SK-N-SH (cell line): ENCODE measurements at places on chromosomes 13 and 19. TPM values are rescaled to one million over a fixed set of nuclear protein-coding genes. Genes with fewer than 3 reads are reported as not detected.

Gene ZNF486
- 2.0 and 3.0 TPM in 2 replicates for polyA plus RNA-seq

DNA sequence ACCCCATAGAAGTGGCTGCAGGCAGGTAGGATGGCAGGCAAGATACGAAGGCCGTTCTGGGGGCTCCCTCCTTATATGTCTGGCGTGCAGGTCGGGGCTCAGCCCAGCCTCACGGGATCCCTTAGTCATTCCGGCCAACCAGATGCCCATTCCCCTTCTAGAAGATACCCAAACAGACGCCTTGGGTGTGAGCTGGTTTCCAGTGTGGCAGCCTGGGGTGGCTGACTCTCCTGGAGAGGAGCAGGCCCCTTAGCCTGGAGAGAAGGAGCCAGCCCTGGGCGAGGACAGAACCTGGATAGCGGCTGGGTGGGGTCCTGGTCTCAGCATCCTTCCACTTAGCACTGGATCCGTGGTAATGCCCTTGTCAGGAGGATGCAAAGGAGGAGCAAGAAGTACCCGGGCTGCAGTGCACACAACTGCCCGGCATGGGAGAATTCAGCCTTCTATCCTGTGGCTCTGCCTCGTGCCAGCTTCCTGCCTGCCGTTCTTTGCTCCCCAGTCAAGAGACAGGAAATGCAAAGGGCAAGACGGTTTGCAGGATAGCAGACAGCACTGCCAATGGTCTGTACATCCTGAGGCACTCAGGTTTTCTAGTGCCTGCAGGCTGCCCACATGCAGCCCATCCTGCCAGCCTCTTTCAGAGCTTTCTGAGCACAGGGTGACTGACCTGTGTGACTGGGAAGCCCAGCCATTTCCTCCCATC is 56.7 kb upstream of the WASF3 start:
- no peak overlapping the region for H3K4me3 ChIP-seq
- peaks cover 30% of the 10 kb centered on the region for H3K4me1 ChIP-seq
- no peaks in the 10 kb centered on the region for H3K36me3 ChIP-seq
- DNase-seq = no peak
- H3K27ac ChIP-seq = no peak overlapping the region
- H3K27me3 ChIP-seq = no peaks in the 10 kb centered on the region

GRCh38 chr19:39951686-39952085 is 17.3 kb upstream of the FCGBP start:
- H3K27ac ChIP-seq = no peak overlapping the region
- no peak overlapping the region for H3K4me3 ChIP-seq
- H3K36me3 ChIP-seq = no peaks in the 10 kb centered on the region
- no peak for DNase-seq

- no peak overlapping the region for H3K27ac ChIP-seq
- H3K4me3 ChIP-seq = no peak overlapping the region
- H3K4me1 ChIP-seq = no peaks in the 10 kb centered on the region
- no peaks in the 10 kb centered on the region for H3K27me3 ChIP-seq
These were observed 8.2 kb upstream of the USE1 start for GRCh38 chr19:17206736-17207581.
